ENCODE measurements at places on chromosomes 7 and 10. TPM values are rescaled to one million over a fixed set of nuclear protein-coding genes. Genes with fewer than 3 reads are reported as not detected.

The SPRN gene
- 0.52 TPM for total RNA-seq

The PRF1 gene
- total RNA-seq, result 2.1 TPM

The PCLO gene
- 0.52 TPM for total RNA-seq

The HOXA2 gene
- under 0.01 TPM for total RNA-seq

The A1CF gene
- not detected for total RNA-seq

The CELF2 gene
- total RNA-seq, result 31.8 TPM

The RPEL1 gene
- total RNA-seq, result not detected

The TRIL gene
- 15.1 TPM for total RNA-seq

The DPY19L1 gene
- 20.4 TPM for total RNA-seq

The SLC26A5 gene
- total RNA-seq, result not detected

The HIPK2 gene
- total RNA-seq, result 5.7 TPM

The OGDHL gene
- total RNA-seq, result 0.52 TPM

The FAM25G gene
- total RNA-seq, result not detected

The LBX1 gene
- 3.1 TPM for total RNA-seq

The AGR2 gene
- 3.1 TPM for total RNA-seq

The POP7 gene
- 27.7 TPM for total RNA-seq

The PKD2L1 gene
- not detected for total RNA-seq

The ADAM12 gene
- 13.0 TPM for total RNA-seq

The FGL2 gene
- 32.4 TPM for total RNA-seq

The ACSM6 gene
- total RNA-seq, result not detected

The SPDYE6 gene
- total RNA-seq, result not detected

The WDR86 gene
- 4.7 TPM for total RNA-seq

The EBLN1 gene
- under 0.01 TPM for total RNA-seq

The SNX10 gene
- 2.6 TPM for total RNA-seq

The NKX6-2 gene
- total RNA-seq, result not detected

The CHAT gene
- not detected for total RNA-seq

The AOAH gene
- 5.2 TPM for total RNA-seq

The NUP205 gene
- total RNA-seq, result 39.1 TPM

The TET1 gene
- total RNA-seq, result 15.1 TPM

The CHST3 gene
- total RNA-seq, result 15.7 TPM

The RPP38 gene
- total RNA-seq, result 6.3 TPM

The CABCOCO1 gene
- 1.0 TPM for total RNA-seq

The OR13A1 gene
- total RNA-seq, result not detected

The IL6 gene
- total RNA-seq, result not detected

The SLC12A9 gene
- 24.5 TPM for total RNA-seq

The ASB4 gene
- total RNA-seq, result 24.0 TPM

The GNAT3 gene
- not detected for total RNA-seq

The UPK3BL2 gene
- 2.6 TPM for total RNA-seq

The PLA2G12B gene
- not detected for total RNA-seq

The PRSS1 gene
- total RNA-seq, result not detected

Data from skeletal muscle tissue (tissue), 5 donors.